Common myeloid progenitor, CD34-positive (primary cell): ENCODE measurements at places on chromosomes 16 and 17.
A peak's percentile ranks its signal among the peaks of the same experiment; 100 is the strongest.

GRCh38 chr17:11705111-11705510 is 106.8 kb downstream of the DNAH9 start:
- DNase-seq, result no peak

DNA sequence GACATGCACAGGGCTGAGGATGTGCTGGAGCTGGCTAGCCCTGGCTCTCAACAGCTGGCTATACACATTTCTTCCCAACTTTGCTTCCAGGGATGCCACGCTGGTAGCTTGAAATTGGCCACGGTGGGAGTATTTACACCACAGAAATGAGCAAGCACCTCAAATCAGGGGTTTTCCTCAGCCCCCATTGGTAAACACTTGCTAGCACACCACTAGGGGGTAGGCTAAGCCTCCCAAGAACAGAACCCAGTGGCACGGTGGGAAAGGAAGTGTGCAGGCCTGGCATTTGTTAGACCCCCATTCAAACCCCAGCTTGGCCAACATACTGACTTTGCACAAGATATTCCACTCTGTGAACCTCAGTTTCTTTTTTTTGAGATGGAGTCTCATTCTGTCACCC is 12.9 kb downstream of the DRC3 start:
- DNase-seq, result peak; percentile 46

GRCh38 chr16:5412731-5413130 is 315.1 kb upstream of the EEF2KMT start:
- DNase-seq, result no peak

- DNase-seq, result no peak
These were observed 279.7 kb downstream of the SLC39A11 start for GRCh38 chr17:72812823-72813222.

DNA sequence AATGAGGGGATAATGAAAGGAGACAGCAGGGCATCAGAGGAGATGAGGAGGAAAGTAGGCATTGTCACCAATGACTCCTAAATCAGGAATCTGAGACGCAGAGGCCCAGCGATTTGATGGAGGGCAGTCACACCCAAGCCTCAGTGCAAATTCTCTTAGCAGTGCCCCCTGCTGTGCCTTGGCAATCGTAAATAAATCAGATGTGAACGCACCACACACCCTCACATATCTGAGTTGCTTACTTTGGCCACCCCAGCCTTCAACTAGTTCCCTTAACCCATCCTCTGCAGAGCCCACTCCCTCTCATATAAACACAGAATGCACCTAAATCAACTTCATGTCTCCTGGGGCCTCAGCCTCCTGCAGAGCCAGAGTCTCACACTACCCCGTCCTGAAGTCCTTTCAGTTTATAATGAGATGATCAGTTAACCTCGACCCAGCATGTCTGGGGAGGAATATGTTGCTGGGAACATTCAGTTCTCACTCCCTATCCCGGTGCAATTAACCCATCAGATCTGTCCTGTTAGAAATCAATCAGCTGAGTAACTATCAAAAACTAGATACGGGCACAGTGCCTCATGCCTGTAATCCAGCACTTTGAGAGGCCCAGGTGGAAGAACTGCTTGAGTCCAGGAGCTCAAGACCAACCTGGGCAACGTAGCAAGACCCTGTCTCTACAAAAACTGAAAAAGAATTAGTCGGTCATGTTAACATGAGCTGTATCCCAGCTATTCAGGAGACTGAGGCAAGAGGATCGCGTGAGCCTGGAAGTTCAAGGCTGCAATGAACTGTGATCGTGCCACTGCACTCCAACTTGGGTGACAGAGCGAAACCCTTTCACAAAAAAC is 78.4 kb downstream of the SLC39A11 start:
- DNase-seq, result no peak

DNA sequence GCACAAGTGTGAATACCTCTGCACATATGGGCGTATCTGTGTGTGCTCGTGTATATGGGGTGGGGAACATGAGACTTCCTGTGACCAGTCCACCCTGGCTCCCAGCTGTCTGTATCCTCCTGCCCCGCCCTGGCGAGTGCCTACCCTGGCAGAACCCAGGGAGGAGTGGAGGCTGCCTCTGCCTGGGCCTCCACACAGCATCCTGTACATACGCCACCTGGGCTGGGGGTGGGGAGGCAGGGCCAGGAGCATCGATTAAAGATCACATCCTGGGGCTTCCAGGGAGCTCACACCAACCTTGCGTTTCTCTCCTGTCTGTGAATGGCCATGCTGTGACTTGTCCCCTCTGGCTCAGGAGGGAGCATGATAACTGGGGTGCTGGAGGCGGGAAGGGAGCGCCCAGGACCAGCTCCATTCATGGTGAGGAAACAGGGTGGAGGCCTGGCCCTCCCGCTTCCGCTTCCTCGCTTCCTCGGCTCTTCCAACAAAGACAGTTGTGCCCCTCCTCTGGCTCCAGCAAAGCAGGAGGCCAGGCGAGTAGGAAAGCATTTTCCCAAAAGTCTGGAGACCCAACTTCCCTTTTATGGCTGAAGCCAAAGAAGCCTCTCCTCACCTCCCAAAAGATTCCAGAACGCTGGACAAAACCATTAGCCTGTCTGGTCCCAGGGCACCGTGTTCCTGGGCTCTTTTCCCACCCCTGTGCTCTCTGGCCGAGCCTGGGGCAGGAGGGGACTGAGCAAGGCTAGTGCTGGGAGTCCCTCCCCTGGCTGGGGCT is 22.9 kb downstream of the ADAM11 start:
- no peak for DNase-seq

DNA sequence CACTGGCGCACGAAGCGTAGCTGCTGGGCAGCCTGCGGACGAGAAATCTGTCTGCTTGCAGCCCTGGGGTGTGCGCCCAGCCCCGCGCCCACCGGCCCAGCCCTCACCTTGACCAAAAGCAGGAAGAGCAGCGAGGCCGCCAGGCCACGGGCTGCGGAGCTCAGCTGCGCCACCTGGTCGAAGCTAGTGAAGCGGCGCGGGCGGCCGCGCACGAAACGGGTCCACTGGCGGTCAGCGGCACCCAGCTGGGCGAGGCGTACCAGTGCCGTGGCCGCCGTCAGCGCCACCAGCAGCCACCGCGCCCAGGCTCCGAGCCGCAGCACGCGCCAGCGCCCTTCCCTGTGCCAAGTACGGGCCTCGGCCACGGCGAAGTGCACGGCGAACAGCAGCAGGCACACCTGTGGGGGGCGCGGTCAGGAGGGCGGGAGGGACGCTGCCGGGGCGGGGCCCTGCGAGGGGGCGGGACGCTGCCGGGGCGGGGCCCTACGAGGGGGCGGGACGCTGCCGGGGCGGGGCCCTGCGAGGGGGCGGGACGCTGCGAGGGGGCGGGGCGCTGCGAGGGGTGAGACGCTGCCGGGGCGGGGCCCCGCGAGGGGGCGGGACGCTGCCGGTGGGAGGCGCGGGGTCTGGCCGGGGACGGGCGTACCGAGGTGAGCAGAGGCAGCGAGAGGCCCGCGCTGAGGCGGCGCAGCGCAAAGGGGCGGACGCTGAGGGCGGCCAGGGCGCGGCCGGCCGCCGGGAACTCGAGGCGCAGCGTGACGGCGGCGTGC is 43.2 kb downstream of the TSC2 start:
- no peak for DNase-seq

- no peak for DNase-seq
These were observed 18.4 kb downstream of the ZNF668 start for GRCh38 chr16:31055613-31056012.

DNA sequence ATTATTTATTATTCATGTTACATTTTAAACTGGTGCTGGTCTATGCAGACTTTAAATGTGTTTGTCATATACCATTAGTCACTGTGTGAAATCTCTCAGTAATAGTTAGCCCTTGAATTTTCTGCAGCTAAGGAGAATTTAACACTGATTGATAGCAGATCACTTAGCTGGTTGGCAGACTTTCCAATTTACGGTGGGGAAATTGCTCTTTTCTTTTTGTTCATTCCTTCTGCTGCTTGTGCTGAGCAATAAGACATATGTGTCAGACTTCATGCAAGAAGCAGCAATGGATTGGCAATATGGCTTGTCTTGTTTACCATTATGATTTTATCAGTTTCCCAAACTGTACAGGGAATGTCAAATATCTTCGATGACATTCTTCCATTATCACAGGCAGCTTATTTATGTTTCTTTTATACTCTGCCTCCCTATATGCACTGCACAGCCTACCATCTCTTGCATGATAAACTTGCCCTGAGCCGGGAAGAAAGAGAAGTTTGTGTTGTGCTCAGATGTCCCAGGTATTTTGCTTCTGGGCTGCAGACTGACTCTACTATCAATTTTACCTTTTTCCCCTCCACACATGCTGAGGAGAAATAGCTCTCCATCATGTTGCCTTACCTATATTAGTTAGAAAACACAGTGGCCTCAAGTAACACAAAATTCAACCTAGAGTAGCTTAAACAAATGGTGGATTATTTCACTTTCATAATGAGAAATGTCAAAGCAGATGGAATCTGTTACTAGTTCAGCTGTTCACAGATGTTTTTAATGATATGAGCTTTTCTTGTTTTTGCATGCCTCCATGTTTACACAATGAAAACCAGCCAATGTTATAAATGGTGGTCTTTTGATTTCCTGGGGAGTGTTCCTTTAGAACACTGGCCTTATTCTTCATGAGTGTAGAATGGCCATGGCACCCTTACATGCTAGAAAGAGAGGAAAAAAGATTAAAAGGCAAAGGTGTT is 968.1 kb upstream of the GOT2 start:
- DNase-seq, result no peak
